Activated CD8-positive, alpha-beta memory T cell treated with anti-CD3 and anti-CD28 coated beads, Interleukin-2, amount 10 ng/mL, durations not matched to agents 7 days and 5 days (primary cell): ENCODE measurements at places on chromosomes 3 and 15. TPM values are rescaled to one million over a fixed set of nuclear protein-coding genes. Genes with fewer than 3 reads are reported as not detected.

GRCh38 chr3:64908251-64908685 is 220.5 kb upstream of the ADAMTS9 start:
- H3K4me3 ChIP-seq, result no peak overlapping the region
- no peaks in the 10 kb centered on the region for H3K36me3 ChIP-seq
- H3K4me1 ChIP-seq, result no peaks in the 10 kb centered on the region
- H3K27ac ChIP-seq, result no peak overlapping the region
- DNase-seq, result no peak

The PPP1R14D gene
- total RNA-seq, result not detected

The RTP3 gene
- total RNA-seq, result not detected

The SLC51A gene
- total RNA-seq, result not detected

The ZPLD1 gene
- total RNA-seq, result not detected

The CEP70 gene
- total RNA-seq, result 10.5 TPM

The SLC22A13 gene
- total RNA-seq, result 0.47 TPM
